ENCODE measurements at places on chromosomes 1 and 21.

- no peak for DNase-seq
Observed at GRCh38 chr1:212225416-212225815, 59.8 kb upstream of the PPP2R5A start.

DNA sequence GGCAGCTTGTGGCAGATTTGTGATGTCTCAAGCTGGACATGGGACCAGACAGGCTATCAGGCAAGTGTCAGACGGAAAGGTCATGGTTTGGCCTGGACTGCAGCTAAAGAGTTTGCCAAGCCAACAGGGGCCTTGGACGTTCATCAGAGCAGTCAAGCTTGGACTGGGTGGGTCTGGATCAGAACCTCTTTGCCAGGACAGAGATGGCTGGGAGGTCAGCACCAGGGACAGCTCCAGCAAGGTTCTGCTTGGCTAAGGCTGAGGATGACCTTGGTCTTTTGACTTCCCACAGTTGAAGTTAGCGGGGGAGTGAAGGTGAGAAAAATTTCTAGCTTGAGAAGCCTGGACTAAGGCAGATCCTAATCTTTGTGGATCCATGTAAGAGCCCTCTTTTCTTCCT is 68.1 kb downstream of the GRIK3 start:
- DNase-seq: no peak

GRCh38 chr1:215518594-215518993 is 48.5 kb upstream of the KCTD3 start:
- DNase-seq: no peak

- DNase-seq: no peak
Observed at GRCh38 chr1:116679091-116679827, 11.7 kb upstream of the IGSF3 start.

- peak; percentile 42 for DNase-seq
Observed at GRCh38 chr1:155127105-155127966, at the start of gene EFNA1. TSS of gene EFNA1 (plus strand) at chr1:155127876. CDS start at chr1:155127978, 102 bp downstream.

DNA sequence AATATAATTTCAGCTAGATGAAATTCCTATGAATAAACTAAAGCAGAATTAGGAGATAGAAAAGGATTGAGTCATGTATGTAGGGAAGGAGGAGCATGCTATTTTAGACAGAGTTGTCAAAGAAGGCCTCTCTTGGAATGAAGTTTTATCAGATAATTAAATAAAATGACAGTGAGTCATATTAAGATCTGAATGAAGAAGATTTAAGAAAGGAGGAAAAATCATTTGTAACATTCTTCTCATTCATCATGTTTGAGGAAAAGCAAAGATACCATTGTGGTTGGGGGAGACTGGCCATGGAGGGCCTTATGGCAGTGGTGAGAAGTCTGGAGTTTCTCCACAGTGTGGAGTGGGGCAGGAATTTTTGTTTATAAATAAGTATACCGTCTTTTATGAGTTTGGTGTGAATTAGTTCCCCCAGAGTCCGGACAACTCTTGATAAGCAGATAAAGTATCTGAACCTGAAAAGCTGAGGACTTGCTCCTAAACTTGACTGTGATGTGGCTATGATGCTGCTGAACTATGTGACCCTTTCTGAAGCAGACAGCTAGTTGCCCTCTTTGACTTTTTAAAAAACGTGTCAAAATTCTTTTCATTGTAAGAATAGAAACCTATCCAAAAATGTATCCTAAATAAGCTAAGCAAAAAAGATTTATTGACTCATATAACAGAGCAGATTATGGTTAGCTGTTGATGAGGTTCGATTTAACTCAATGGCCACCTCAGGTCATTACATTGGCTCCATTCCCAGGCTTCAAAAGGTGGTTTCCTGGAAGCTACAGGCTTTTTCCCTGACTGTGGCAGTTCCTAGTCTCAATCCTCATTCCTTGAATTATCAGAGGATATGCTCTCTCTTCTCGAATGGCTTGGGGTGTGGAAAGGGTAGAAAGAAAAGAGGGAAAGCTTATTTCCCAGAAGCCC is 90.8 kb downstream of the LHX9 start:
- no peak for DNase-seq

DNA sequence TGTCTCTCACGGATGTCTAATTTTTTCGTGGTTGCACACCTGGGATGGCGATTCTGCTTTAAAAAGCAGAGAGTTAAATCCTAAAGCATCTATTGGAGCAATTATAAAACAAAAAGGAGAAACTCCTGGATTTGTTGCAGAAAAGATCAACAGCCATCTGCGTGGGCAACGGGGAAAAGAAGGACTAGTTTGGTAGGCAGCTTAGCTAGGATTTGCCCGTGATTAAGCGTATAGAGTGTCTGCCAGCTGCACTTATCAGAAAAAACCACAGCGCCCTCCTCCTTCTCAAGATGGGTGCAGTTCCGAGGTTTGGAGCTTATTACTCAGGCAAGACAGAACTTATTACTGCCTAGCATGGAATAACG is 526 bp upstream of the SLC25A24 start:
- DNase-seq: peak; percentile 17

- no peak for DNase-seq
Observed at GRCh38 chr1:46352363-46352762, 11.8 kb downstream of the NSUN4 start.

DNA sequence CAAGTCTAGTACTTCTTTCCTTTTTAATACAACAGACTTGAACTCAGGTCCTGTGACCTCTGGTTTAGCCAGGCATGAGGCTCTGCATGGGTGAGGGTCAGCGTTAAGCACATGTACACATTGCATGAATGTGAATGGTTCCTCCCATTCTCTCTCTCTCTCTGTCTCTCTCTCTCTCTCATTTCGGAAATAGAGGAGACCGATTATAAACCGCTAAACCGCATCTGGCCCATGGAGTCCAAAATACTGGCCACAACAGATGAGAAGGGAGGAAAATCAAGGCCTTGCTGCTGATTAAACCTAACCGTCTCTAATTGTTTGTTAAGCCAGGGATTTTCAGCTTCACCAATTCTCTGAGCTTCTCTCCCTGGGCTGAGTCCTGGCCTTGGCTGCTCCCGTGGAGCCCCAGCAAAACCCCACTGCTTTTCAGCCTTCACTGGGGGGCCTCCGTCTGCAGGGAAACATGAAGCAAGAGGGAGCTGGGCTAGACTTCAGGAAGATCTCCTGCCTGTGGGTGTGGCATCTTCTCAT is 6.6 kb downstream of the RSPO1 start:
- no peak for DNase-seq

DNA sequence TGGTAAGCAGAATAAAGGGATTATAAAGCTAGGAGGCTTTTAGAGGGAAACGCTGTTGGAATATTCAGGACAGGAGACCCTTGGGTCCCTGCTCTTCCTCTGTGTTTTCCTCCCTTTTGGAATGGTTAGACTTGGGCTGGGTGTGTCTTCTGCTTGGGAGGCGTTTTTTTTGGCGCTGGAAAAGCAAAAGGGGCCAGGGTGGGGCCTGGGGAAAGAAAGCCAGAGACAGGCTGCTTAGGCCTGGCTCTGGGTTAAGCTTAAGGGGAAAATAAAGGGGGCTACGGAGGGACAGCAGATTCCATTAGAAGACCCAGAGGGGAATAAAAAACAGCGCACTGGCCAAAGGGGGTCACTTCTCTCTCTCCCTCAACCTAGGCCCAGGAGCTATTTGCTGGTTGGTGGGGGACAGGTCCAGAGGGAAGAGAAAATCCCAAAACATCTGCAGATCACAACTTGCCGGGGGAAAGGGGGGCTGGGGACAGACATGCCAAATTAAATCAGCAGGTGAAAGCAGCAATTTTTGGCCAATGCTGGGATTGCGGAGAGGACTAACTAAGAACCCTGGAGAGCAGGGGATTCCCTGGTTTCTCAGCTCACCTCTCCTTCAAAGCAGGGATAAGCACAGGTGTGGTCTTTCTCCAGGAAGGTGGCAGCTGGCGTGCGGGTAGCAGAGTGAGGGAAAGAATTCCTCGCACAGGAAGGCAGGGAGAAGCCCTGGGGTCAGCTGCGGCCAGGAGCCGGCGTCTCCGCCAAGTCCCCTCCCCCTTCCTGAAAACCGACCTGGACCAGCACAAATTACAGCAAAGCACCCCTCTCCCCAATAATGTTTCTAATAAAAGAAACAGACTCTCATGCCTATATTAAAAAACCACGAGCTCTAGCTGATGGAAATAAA is 82.2 kb upstream of the AK4 start:
- DNase-seq: no peak

DNA sequence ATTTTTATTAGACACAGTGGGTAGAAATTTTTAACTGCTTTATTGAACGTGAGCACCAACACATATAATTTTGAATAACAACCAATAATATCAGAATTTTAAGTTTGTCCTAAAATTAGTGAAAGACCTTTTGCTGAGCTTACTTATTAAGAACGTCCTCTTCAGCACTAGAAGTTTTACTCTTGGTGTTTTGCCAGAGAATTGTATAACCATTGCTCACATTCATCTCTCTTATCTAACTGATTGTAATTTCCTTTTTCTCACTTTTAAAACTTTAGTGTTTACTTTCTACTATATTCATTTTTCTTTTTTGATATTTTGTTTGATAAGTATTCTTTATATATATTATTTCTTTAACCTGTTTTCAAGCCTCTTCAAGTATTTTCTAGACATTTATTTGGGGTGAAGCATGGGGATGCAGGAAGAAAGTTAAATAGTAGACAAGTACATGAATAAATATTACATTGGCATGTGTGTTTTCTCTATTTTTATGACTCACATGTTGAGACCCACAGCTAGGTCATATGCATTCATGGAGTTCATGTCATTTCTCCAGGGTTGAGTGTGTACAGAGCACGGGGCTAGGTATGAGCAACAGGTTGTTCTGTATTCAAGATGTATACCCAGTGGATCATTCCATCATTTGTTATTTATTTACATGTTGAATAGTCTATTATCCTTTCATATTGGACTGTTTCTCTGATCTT is 90.6 kb downstream of the ATP6V1G3 start:
- DNase-seq: no peak

- no peak for DNase-seq
Observed at GRCh38 chr1:183792300-183792699, 12.6 kb upstream of the RGL1 start.

DNA sequence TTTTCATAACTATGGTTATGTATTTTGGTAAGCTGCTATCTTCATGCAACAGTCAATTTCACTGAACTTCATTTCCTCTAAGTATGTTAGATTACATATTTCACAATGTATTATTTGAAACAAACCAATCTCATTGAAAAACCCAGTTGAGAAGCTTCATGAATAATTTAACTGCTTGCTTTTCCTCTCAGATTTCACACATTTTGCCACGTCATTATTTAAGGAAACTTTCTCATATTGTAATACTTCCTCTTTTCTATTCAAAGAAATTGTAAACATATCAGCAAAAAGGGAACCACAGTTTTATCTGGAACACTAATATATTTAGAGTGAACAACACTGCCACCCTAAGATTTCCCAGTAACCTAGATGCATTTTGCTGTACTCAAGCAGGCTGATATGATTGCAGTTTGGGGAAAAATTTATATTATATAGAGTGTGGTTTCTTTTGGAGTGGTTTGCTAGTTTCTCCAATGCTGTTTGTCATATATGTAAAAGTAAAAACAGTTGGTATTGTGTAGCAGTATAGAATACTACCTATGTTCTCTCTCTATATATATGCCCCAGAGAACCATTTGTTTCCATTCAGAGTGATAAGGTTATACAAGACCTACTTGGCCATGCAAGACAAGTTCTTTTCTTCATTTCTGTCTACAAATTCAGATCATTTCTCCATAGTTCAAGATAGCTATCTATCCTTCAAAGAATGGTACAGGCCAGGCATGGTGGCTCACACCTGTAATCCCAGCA is 28.4 kb upstream of the AHCTF1 start:
- DNase-seq: no peak

Measured in brain pericyte (primary cell).